GM13977 (cell line): ENCODE measurements at places on chromosomes 3 and 15.

DNA sequence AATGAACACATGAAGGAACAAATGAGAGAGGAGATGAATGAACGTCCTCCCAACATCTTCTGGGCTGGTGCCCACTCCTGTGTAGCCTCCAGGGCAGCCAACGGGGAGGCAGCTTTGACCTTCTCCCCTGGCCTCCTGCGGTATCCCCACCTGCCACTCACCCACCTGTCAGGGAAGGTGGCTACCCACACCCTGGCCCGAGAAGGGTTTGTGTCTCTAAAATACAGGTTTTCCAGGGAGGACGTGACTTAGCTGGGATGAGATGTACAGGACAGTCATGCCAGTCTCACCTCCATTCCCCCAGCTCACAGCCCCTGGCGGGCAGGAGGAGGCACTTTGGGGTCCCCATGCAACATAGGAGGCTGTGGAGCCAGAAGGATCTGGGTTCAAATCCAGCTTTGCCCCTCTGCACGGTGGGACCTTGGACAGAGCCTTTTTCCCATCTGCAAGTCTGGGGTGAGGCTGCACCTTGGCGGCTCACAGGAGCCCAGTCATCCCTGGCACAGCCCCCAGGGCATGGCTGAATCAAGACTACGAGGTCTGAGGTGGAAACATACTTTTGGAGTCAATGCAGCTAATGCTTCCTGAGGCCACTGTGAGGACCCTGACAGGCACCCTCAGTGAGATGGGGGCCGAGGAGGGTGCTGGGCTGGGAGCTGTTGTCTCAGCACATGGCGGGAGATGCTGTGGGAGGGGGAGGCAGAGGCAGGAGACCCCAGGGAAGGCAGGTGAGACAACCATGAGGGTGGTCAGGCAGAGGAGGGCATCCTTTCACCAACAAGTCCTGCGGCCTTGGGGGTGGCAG is 11.1 kb upstream of the PLXND1 start:
- no peak for DNase-seq

- peak; percentile 53 for DNase-seq
Observed at GRCh38 chr15:44545913-44546802, 9.2 kb downstream of the EIF3J start.

DNA sequence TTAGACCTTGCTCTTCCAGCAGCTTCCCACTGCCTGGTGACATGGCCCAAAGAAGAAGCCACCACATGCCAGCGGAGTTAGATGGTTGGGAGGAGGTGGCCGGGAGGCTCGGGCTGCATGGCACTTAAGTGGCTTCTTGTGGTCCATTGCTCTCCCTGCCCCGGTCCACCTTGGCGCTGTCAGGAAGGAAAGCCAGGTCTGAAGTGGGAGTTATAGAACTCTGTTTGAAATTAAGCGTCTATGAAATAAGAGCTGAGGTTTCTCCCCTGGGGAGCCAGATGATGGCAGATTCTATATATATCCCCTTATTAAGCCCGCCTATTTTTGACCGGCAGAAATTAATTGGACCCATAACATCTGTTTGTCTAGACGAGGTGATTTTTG is 61.2 kb downstream of the ITGA11 start:
- DNase-seq: no peak

GRCh38 chr3:106534206-106534605 is 665.4 kb upstream of the CBLB start:
- no peak for DNase-seq

DNA sequence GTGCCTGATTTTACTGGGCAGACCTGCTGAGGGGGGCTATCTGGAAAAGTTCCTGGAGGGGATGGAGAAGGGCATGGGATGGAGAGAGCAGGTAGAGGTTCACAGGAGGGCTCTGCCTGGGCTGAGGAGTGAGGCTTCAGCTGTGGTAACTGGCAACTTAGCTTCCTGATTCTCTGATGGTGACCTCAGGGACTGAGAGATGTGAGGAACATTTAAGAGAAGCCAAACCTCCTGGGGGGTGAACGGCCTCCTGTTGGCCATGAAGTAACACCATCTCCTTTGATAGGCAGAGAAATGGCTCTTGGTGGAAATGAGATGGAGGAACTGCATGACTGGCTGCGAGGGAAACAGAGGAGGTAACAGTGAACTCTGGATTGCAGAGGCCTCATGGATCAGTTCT is 97.3 kb upstream of the ROPN1 start:
- DNase-seq: no peak

DNA sequence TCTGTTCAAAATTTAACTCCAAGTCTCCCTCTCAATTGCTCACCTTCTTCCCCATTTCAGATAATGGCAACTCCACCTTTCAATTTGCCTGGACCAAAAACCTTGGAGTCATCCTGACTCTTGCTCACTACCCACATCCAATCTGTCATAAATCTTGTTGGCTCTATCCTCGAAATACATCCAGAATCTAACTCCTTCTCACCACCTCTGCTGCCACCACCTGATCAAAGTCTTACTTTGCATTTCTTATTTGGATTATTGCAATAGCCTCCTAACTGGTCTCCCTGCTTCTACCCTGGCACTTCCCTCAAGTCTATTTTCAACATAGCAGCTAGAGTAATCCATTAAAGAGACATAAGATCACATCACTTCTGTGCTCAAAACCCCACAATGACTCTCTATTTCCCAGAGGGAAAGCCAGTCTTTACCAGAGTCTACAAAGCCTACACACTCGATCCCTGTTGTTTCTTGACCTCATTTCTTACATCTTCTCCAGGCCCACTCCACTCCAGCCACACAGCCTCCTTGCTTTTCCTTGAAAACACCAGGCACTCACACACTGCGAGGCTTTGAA is 86.6 kb downstream of the GPR156 start:
- DNase-seq: peak; percentile 14

- DNase-seq: no peak
Observed at GRCh38 chr15:68447976-68448755, 16.2 kb upstream of the ITGA11 start.

GRCh38 chr3:192927016-192927415 is 9.4 kb upstream of the MB21D2 start:
- no peak for DNase-seq

GRCh38 chr3:134308350-134308891 is 57.8 kb upstream of the RYK start:
- DNase-seq: peak; percentile 79

DNA sequence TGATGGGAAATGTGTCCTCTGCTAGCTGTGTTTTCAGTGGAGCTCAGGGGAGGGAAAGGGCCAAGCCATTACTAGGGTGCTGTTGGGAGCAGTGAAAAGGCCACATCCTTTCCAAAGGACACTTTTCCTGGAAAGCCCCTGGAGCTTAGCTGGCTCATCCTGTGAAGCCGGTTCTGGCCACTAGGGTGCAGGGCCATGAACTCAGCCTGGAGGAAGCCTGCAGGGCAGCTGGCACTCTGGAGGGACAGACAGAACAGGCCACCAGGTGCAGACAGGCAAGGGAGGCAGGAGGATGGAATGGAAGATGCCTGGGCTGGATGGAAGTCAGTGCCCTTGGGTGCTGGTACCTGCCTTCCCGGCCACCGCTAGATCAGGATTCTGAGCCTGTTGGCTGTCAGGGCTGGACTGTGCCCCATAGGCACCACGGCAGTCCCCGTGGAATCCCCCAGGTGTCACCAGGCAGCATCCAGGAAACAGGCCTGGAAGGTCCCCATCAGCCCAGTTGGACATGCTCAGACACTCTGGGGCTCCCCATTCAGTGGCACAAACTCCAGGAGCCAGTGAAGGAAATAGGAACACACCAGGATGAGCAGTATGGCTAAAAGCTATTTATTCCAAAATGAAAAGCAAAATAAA is 76.2 kb upstream of the C2CD4B start:
- DNase-seq: no peak
